ENCODE measurements at places on chromosomes 12 and 14.

GRCh38 chr12:108271951-108272872, 66.9 kb downstream of the CMKLR1 start:
- no peak for DNase-seq

GRCh38 chr14:103260629-103261124, 73.4 kb upstream of the EIF5 start:
- peak; percentile 67 for DNase-seq

GRCh38 chr14:64763085-64763782, 59.0 kb downstream of the PLEKHG3 start:
- no peak for DNase-seq

DNA sequence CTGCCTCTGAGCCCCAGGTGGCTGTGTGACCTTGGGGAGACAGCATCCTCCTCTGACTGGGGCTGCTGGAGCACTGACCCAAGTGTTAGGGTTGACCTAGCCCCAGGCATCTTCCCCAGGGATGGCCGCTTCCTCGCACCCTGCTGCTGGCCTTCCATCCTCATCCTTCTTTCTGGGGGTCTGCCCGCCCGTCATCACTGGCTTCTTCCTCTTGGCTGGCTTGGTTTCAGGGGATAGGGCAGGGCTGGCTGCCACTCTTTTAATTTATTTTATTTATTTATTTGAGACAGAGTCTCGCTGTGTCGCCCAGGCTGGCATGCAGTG, 3.5 kb downstream of the TEDC1 start:
- no peak for DNase-seq

- DNase-seq = no peak
These were observed 1.6 kb upstream of the CD9 start for GRCh38 chr12:6198556-6198955.

Data from EL (cell line).